Right hindlimb (tissue), 1 donor: ENCODE measurements at places on chromosomes 13 and 19.

GRCh38 chr13:53200498-53201453 is 172.2 kb downstream of the OLFM4 start:
- DNase-seq: peak; percentile 76

GRCh38 chr13:30364876-30365275 is 57.4 kb upstream of the UBE2L5 start:
- DNase-seq: no peak

DNA sequence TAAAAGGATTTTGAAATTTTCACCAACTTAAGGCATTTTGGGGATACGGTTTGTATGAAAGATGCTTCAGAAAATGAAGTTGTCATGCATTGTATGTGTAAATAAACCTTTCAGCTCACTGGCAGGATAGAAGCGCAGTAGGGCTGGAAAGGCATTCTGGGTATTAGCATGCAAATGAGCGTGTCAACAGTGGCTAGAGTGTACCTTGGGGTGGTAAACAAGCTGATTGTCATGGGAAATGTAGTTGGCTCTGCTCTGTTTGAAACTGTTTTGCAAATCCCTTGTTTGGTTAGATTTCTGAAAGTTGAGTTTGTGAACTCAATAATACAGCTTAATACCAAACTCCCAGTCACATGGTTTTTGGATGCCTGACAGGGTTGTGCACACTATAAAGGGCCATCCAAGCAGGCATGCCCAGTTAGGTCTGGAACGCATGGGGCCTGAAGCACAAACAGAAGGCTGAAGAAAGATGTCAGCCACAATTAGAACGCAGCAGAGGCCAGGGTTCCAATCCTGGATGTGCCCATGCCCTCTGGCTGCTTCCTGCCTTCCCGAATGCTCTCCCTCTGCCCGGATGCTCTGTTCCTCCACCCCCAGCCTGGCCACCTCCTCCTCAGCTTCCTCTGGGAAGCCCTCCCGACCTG is 14.6 kb downstream of the GSX1 start:
- no peak for DNase-seq

DNA sequence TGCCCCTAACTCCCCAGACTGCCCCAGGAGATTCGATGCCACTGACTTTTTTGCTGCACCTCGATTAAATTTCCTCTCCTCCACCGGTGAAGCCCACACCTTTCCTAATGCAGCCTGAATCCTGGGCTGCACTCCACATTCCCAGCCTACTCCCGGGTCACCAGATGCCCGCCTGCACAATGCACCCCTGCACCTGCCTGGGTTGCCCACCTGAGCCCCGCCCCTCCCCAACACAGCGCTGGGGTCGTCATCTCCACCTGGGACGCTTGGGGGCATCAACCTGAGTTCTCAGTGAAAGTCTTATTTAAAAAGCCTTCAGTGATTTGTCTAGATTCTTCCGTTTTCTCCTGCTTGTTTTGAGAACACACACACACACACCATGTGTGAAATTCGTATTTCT is 24.5 kb upstream of the DPP9 start:
- no peak for DNase-seq

DNA sequence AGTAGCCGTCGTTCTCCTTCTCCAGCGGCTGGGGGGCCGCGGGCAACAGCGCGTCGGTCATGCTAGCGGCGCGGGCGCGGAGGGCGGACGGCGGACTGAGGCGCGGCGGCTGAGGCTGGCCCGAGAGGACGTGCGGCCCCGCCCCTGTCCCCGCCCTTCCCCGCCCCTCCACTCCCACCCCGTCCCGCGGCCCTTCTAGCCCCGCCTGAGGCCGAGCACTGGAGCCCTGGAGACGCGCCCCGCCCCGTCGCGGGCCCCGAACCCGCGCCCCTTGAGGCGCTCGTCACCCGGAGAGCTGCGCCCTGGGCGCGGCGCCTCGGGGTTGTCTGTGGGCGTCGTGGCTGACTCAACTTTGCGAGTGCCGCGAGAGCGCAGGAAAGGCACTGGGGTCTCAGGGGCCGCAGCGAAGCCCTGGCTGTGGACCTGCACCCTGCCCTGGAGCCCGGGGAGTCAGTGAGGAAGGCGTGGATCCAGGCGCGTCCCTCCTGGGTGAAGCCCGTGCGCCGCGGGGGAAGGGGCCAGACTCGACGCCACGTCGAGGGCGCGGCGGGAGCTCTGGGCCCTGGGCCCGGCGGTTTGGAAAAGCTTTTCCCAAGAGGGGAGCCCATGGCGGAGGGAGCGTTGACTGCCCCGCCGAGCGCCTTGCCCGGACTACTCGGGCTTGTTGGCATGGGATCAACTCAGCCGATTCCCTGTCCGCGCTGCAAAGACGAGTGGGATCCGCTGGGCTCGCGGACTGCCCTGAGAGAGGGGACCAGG is at the start of gene RHPN2:
Gene RHPN2, minus strand, starts transcription at position 97 of the 759 bp plus-strand sequence. Its CDS starts 36 bp downstream, at position 61.
- DNase-seq: peak; percentile 77

DNA sequence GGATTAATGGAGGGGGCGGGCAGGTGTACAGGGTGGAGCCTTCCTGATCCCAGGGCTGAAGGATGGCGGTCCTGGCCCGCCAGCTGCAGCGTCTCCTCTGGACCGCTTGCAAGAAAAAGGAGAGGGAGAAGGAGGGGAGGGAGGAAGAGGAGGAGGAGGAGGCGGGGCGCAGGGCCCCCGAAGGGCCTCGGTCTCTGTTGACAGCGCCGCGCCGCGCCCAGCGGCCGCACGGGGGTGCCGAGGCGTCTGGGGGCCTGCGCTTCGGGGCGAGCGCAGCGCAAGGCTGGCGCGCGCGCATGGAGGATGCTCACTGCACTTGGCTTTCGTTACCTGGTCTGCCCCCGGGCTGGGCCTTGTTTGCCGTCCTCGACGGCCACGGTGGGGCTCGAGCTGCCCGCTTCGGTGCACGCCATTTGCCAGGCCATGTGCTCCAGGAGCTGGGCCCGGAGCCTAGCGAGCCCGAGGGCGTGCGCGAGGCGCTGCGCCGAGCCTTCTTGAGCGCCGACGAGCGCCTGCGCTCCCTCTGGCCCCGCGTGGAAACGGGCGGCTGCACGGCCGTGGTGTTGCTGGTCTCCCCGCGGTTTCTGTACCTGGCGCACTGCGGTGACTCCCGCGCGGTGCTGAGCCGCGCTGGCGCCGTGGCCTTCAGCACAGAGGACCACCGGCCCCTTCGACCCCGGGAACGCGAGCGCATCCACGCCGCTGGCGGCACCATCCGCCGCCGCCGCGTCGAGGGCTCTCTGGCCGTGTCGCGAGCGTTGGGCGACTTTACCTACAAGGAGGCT is at the start of gene PPM1N:
Gene PPM1N, plus strand, starts transcription at position 33 of the 785 bp plus-strand sequence. Its CDS starts 30 bp downstream, at position 63.
- no peak for DNase-seq

DNA sequence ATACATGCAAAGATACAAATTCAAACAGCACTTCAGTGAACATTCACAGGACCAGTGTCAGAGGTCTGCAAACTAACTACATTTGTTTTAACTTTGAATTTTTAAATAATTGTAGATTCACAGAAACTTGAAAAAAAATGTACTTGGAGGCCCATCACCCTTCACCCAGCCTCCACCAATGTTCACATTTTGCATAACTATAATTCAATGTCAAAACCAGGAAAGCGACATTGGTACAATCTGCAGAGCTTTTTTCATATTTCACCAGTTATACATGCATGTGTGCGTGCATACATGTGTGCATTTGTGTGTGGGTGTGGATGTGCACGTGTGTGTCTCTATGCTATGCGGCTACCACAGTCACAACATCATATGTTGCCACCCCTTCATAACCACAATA is 18.9 kb downstream of the CEACAM3 start:
- no peak for DNase-seq

GRCh38 chr13:101627556-101627943 is 175.1 kb downstream of the ITGBL1 start:
- DNase-seq: no peak

DNA sequence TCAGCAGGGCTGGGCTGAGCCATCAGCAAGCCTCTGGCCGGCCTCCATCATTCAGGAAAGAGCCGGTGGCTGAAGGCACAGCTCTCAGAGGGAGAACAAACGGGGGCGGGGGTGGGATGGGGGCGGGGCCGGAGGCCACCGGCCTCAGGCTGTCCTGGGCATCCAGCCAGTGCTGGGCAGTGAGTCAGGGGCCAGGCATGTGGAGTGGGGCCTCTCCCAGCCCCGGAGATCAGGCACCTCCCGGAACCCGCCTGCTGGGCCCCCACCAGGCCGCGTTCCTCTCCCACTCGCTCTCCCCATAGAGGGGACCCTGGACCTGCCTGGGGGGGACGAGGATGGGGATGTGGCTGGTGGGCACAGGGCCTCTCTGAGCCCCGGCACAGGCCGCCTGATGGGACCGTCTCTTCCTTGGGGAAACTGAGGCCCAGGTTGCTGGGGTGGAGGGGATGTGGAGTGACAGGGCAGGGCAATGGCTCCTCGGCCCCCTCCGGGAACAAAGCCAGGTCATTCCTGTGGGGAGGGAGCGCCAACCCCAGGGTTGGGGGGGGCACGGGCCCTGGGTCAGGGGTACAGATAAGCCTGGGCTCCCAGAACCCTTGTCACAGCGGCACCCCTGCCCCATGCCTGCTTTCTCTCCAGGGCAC is 12.9 kb downstream of the SPC24 start:
- DNase-seq: peak; percentile 96

DNA sequence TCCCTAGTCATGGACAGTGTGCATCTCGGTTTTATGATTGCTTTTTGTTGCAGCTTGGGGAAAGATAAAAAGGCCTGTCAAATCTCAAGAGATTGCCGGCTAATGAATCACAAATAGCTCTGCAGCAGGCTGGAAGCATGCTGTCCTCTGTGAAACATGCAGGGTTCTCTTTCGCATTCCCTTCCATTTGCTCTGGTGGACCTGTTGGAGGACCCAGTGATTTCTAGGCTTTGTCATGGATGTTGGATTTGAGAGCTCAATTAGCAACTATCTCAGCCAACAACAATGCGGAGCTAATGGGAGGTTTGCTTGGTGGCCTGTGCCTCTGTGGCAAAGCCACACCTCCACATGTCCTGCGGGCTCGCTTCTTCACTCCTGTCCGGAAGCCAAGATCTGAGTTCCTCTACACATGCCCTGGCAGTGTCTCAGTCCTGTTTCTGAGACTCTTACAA is 418.1 kb upstream of the ARGLU1 start:
- DNase-seq: peak; percentile 54

- DNase-seq: no peak
These were observed 15.8 kb downstream of the DEDD2 start for GRCh38 chr19:42201489-42202289.

GRCh38 chr13:40672765-40673397 is 6.4 kb upstream of the FOXO1 start:
- DNase-seq: no peak

GRCh38 chr13:78586706-78587105 is 16.6 kb downstream of the POU4F1 start:
- DNase-seq: no peak

- no peak for DNase-seq
These were observed 39.4 kb downstream of the ZNF136 start for GRCh38 chr19:12202250-12202649.

DNA sequence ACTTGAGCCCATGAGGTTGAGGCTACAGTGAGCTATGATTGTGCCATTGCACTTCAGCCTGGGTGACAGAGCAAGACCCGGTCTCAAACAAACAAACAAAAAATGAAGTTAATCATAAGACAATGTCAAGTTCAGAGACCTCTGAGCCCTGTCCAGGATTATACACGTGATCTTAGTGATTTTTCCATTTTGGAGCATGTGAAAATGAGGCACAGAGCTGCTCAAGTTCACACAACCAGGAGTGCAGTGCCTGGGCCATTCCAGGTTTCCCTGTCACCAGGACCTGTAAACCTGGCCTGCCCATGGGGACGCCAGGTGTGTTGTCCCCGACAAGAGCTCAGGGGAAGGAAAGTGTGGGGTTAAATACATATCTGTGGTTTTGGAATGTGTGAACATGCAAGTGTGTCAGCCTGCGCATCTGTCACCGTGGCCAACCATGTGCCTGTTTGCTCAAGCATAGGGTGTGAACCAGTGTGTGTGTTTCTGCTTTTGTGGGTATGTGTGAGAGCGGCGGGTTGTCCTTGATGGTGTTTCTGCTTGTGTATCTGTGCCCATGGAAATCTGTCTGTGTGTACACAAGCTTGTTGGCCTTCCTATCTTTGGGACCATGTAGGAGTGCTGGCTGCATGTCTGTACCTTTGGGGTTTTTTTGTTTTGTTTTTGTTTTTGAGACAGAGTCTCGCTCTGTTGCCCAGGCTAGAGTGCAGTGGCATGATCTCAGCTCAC is 1.5 kb upstream of the FXYD1 start:
- no peak for DNase-seq

- no peak for DNase-seq
These were observed 70.5 kb downstream of the ZNF568 start for GRCh38 chr19:36986601-36987000.

DNA sequence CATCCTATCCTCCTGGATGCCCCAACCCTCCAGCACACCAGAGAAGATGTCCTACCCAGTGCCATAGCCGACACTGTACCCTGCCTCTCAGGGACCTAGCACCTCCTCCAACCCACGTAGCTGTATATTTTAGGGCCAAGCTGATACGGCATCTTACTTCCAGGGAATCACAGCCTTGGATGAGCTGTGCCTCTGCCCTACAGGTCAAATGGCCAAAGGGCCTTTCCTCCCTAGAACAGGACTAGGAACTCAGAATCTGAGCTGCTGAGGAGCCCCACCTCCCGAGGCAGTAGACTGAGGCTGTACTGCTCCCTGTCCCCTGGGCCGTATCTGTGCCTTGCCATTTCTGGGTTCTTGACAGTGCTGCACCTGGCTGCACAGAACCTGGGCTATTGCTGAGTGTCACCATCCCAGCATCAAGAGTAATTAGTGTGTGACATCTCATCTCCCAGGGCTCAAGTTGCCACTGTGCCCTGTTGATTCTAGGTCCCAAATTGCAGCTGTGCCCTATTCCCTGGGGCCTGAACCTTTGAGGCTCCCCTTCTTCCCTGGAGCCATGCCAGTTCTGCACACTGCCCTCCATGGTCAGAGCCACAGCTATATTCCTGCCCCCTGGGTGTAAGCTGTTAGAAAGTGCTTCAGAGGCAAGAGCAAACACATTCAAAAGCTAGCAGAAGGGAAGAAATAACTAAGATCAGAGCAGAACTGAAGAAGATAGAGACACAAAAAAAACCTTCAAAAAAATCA is 41.0 kb downstream of the VWA8 start:
- no peak for DNase-seq

GRCh38 chr13:48641404-48641803 is 12.3 kb upstream of the CYSLTR2 start:
- DNase-seq: no peak

DNA sequence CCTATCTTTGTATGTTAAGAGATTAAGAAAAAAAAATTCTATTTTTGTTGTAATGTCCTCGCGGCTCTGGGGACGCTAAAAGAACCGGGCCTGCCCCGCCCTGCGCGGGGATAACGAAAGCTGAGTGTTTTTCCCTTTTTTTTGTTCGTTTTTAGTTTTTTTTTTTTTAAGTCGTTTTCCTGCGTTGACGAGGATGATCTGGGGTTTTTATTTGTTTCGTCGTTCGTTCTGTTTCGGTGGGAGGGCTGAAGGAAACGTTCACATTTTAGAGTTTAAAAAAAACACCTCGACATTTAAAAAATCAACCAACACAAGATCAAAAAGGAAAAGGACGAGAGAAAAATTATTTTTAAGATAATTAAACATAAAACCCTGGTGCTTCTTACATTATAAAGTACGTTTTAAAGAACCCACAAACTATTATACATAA is 5.6 kb downstream of the LYL1 start:
- no peak for DNase-seq
